Neuronal stem cell (in vitro differentiated cells): ENCODE measurements at places on chromosomes 7 and 10.

- DNase-seq: no peak
Observed at GRCh38 chr10:107579970-107580369, 415.5 kb upstream of the SORCS1 start.

DNA sequence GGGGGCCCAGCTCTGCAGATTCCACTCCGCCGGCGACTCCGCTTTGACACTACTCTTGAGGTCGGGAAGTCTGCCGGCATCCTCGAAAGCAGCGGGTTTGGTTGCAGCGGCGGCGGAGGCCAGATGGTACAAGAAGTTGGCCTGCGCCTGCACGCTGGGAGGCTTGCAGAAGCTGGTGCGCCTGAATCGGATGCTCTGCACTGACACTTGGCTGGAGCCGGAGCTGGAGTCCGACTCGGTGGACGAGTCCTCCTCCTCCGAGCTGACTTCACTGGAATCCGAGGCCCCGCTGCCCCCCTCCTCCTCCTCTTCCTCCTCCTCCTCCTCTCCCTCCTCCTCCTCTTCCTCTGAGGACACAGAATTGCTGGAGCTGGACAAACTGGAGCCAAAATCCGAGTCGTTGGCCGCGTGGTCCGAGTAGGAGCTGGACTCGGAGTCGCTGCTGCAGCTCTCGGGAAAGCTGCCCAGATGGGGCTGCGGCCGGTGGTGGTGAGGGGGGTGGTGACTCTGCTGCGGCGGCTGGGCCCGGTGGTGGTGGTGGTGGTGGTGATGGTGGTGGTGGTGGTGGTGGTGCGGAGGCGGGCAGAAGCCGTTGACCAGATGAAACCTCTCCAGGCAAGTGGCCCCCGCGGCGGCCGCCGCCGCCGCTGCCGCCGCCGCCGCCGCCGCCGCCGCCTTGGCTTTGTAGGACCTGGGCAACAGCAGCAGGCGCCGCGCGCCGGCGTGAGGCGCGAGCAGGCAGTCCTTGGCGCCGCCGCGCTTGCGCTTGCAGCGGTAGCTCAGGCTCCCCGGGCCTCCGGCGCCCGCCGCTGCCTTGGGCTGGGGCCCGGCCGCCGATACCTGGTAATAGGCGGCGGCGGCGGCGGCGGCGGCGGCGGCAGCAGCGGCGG is 9.0 kb downstream of the SKIDA1 start:
- no peak for DNase-seq

GRCh38 chr10:123443924-123444323 is 222.2 kb upstream of the GPR26 start:
- no peak for DNase-seq

GRCh38 chr7:148303295-148304082 is 287.1 kb upstream of the C7orf33 start:
- DNase-seq: no peak

DNA sequence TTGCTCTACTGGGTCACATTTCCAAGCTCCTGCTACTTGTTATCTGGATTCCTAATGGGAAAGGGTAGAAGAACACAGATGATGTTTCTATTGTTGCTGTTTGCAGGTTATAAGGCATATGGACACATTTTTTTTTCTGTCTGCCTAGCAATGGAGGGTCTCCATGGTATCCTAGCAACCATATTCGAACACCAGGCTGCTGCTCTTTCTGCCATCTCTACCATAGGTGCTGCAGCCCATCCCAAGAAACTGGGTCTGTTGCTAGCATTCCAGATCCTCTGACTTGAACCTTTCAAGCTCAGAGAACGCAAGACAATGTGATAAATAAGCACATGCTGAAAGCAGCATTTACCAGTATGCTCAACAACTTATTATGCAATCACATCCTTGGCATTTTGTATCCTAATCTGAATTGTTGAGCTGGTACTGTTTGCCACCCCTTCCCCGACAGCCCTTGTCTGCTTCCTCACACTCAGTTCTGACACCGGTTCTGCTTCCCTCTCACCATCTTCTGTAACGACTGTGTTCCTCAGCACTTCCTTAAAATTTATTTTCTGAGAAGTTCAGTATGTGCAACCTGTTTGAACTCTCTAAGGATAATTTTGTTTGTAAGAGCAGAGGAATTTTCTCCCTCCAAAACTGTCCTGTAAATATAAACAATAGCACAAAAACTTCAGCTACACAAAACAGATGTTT is 6.2 kb downstream of the PRKG1 start:
- no peak for DNase-seq

- no peak for DNase-seq
Observed at GRCh38 chr10:317271-317769, 182.1 kb downstream of the ZMYND11 start.

GRCh38 chr10:75294518-75294865 is 58.7 kb upstream of the COMTD1 start:
- DNase-seq: no peak

DNA sequence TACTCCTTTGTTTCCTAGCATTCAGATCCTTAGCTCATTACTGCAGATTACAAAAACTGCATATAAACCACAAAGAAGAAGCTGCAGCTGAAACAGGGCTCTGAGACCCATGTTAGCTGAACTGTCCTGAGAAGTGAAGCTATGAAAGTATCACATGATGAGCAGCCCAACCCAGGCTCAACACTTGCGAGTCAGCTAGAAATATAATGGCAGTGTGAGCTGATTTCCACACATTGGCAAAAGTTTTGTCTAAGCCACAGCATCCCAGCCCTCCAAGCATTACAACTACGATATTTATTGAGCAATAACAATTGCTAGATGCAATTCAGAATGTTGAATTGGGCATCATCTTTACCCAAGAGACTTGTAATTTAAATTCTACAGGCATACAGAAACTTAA is 34.5 kb upstream of the SKAP2 start:
- DNase-seq: no peak

GRCh38 chr7:155201325-155202087 is 96.2 kb upstream of the INSIG1 start:
- no peak for DNase-seq

DNA sequence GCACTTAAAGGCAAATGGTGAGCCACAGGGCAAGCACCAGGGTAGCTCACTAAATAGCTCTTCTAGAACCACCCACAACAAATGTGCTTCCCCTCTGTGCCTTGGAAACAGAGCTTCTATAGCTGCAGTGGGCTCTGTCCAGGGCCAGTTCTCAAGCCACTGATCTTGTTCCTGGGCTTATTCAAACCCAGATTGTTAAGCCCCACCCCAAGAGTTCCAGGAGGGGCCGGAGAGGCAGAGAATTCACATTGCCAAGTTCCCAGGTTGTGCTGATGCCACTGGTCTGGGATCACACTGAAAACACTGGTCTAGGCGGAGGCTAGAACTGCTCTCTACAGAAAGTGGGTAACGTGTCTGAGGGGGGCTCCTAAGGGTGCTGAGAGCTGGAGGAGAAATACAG is 15.4 kb upstream of the KDM7A start:
- no peak for DNase-seq

DNA sequence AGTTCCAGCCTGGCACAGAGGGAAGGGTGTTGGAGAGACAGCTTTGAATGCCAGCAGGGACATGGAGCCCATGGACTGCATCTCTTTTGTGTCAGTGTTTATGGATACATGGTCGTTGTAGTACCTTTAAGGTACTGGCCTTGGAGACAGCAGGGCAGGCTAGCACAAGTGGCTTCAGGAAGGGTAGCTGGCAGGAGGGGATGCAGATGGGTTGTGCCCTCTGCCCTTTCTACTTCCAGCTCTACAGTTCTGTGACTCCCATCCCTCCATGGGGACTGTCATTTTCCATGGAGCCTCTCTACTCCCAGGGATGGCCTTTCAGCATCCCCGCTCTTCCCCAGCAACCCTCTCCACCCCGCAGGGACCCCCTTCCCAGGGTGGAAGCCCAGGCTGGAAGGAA is 25.1 kb downstream of the POLL start:
- DNase-seq: no peak

GRCh38 chr7:128025380-128025779 is 5.9 kb downstream of the LRRC4 start:
- DNase-seq: no peak
